NCI-H774 (cell line): ENCODE measurements at places on chromosomes 12 and 14.

- DNase-seq: no peak
Measured at GRCh38 chr14:99928963-99929362, 135.8 kb downstream of the EML1 start.

GRCh38 chr12:2486796-2487195 lies 308.0 kb upstream of the FKBP4 start:
- DNase-seq: no peak

GRCh38 chr14:102164241-102164641 lies 24.5 kb downstream of the WDR20 start:
- no peak for DNase-seq

DNA sequence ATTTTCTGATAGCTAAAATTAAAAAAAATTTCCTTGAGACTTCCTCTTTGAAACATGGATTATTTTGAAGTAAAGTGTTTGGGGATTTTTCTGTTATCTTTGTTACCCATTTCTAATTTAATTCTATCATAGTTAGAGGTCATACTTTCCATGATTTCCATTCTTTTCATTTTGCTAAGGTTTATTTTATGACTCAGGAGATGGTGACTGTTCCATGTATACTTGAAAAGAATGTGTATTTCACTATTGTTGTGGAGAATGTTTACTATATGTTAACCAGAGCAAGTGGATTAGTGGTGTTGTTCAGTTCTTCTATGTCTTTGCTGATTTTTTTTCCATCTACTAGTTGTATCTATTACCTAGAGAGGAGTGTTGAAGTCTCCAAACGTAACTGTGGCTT lies 250.5 kb upstream of the PELI2 start:
- DNase-seq: no peak

- DNase-seq: no peak
Measured at GRCh38 chr12:127431594-127431993, 835.4 kb upstream of the TMEM132C start.

DNA sequence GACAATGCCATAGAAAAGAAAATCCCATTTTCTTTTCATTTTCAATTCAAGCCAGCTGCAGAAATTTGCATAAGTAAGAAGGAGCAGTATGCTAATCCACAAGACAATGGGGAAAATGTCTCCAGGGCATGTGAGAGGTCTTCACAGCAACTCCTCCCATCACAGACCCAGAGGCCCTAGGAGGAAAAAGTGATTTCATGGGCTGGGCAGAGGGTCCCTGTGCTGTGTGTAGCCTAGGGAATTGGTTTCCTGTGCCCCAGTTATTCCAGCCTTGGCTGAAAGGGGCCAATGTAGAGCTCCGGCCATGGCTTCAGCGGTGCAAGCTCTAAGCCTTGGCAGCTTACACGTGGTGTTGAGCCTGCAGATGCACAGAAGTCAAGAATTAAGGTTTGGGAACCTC lies 211.4 kb downstream of the CCDC59 start:
- DNase-seq: no peak

DNA sequence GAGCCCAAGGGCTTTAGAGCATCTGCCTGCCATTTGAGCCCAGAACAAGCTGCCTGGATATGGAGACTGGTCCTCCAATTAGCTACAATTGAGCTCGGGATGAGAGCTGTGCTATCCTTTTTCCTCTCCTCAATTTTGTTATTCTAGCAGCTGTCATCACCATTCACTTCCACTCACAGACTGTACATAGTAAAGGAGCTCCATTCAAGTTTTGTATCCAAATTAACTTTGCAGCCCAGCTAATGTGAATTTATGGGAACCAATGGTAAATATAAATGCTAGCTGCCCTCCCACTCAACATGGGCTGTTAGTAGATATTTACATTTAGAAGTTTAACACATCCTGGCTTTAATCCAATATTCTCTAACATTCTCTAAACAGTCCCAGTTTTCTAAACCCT lies 44.6 kb downstream of the BMP4 start:
- no peak for DNase-seq

- no peak for DNase-seq
Measured at GRCh38 chr12:115758877-115759620, 518.4 kb downstream of the MED13L start.

DNA sequence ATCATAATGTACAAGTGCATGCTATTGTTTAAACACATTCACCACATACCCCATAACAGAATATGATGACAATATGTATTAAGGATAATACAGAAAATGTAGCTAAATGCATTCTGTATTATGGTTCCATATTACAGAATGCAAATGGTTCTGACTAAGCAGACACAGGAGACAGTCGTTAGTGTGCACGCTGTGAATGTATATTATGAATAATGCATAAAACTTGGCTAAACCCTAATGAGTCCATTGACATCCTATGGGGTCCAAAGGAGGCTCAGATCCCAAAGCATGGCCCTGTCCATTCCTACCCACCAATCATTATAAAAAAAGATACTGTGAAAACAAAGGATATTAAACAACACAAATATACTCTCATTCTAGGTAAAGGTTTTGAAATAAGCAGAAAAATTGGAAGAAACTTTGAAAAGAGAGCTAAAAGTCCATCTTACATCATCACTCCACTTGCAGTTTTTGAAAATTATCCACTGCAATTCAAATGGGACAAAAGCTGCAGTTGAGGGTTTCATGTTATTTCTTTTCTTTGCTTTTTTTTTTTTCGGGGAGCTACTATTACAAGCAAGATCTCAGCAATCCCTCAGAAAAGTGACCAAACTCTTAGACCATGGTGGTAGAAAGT lies 415.1 kb downstream of the BCAT1 start:
- no peak for DNase-seq

DNA sequence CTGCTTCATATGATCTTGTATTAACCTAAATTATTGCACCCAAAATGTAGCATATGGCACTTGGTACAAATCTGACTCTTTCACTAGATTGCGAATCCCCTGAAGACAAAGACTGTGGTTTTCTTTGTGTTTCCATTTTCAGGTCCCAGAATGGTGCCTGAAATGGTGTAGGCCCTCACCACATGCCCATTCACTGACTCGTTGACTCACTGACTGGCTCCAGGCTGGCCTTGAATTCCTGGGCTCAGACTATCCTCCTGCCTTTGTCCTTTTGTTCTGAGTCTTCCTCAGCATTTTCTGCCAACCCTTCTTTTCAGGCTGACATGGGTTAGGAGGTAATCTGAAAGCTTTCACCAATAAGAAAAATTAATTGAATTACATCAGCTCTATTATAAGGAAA lies 368.7 kb upstream of the GARIN6 start:
- no peak for DNase-seq

DNA sequence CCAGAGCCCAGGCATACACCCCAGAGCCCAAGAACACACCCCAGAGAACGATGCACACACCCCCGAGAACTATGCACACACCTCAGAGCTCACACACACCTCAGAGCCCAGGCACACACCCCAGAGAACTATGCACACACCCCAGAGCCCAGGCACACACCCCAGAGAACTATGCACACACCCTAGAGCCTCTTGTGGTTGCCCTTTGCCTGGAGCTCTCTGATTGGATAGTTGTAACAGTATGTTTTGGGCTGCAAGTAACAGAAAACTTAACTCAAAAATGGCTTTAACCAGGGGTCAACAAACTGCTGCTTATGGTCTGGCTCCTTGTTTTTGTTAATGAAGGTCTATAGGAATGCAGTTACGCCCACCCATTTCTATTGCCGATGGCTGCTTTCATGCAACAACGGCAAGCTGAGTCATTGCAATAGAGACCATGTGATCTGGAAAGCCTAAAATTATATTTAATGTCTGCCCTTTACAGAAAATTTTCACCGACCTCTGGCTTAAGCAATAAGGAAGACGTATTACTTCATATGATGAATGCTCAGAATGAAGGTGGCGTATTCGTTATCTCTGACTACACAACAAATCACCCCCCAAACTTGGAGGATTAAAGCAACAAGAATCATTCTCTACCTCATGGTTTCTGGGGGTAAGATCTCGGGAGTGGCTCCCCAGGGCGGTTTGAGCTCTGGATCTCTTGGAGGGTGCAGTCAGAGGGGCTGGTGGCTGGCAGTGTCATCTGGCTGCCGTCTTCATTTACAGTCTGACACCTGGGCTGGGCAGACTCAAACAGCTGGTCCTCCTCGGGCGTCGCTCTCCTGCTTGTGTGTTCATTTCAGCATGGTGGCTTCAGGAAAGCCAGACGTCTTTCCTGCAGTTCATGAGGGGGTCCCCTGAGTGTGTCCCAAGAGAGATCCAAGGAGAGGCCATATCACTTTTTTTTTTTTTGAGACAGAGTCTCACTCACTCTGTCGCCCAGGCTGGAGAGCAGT lies 66.3 kb upstream of the NCOR2 start:
- no peak for DNase-seq

- DNase-seq: no peak
Measured at GRCh38 chr14:89283327-89284060, 133.5 kb downstream of the FOXN3 start.

DNA sequence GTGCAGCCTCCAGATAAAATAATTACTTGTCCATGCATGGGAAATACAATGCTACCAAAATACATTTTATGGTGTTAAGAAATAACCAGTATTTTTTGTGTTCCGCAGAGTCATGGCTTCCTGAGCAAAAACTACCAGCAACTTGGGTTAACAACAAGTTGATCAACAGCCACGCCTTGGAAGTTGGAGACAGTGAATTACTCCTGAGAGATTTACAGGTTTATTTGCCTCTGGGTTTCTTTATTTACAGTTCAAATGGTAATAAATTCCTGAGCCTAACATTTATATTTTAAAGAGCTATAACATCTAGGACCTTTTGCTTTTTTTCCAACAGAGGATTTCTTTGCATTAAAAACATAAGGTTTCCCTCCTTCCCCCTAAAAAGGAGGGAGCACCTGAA lies 194.0 kb downstream of the IPO8 start:
- DNase-seq: no peak

- DNase-seq: no peak
Measured at GRCh38 chr14:55665067-55665675, 85.2 kb downstream of the KTN1 start.

- no peak for DNase-seq
Measured at GRCh38 chr12:90833228-90833627, 121.7 kb downstream of the CCER1 start.

DNA sequence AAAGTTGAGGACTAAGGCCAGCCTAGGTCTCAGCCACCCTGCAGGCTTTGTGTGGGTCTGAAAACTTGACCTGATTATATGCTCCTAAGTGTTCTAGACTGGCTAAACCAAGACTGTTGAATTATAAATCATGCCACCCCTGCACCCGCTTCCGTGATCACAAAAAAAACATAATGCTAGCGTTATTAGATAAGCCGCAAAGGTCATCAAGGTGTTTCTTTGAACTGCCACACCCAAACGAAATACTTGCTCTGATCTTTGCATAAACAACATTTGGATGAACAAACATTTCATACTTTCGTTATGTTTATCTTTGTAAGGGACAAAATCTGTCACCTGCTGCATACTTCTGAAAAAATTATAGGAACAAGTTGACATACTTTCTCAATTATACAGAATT lies 2.5 kb downstream of the SMCO2 start:
- no peak for DNase-seq

GRCh38 chr12:16076970-16077522 lies 165.9 kb downstream of the DERA start:
- DNase-seq: no peak

GRCh38 chr14:65412856-65413738 lies 567 bp downstream of the FUT8 start:
- no peak for DNase-seq

- DNase-seq: no peak
Measured at GRCh38 chr14:59699442-59699841, 122.8 kb upstream of the CCDC175 start.

DNA sequence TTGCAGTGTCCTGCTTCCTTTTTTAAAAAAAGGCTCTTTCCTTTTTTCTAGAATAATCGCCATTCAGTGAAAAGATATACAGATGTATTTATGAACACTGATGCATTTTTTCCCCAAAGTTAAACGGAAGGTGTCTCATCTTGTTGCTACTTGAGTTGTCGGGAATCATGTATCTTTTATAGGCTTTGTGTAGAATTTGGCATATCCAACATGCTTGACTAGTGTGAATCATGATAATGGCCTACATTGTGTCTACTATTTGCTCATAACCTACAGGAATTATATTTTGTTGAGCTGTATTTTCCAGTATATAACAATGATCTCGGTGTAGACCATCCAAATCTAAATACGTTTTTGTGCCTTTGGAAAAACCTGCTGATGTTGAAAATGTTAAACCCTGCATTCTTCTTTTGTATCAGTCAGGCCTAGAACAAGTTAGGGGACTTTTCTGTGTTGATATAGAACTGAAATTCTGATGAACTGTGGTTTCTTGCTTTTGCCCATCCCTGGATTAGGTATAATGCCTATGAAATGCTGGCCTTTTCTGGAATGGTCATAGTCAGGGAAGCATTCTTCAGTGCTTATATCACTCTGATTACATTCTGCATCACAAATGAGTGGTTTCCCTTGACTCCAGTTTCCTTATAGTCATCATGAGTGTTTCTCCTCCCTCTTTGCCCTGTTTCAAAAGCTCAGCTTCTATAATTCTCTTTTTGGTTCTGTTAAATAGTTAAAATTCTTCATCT lies 10.8 kb downstream of the BMAL2 start:
- DNase-seq: no peak

DNA sequence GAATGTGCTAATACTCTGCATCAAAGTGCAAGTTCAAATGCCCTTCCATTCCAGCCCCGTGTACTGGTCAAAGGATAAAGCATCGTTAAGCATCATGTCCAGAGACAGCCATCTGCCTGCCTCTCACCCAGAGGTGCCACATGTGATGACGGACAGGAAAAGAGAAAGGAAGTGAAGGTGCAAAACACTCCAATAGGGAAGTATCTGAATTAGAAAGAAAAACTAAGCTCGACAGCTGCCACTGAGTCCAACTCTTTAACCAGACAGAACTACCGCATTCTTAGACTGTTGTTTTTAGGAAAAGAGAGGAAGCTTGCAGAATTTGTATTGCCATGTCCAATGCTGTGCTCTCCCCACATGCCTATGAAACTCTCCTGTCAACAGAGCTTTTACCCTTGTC lies 465.0 kb upstream of the SOX5 start:
- no peak for DNase-seq

DNA sequence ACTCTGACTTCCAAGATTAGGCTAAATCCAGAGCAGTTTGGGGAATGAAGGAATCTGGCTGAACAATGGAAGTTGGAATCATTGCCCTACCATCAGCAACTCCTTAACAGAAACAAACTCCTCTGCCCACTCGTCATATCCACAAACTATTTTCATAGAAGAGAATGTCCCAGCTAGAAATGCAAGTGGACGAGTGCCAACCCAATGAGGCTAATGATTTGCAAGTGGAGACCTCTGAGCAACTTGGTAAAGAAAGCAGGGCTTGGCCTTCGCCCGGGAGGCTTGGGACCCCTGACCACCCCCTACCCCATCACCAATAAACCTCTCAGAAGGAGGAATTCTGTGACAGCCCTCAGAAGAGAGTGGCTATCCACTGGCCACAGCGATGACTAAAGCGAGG lies 40.0 kb upstream of the DDX11 start:
- no peak for DNase-seq

DNA sequence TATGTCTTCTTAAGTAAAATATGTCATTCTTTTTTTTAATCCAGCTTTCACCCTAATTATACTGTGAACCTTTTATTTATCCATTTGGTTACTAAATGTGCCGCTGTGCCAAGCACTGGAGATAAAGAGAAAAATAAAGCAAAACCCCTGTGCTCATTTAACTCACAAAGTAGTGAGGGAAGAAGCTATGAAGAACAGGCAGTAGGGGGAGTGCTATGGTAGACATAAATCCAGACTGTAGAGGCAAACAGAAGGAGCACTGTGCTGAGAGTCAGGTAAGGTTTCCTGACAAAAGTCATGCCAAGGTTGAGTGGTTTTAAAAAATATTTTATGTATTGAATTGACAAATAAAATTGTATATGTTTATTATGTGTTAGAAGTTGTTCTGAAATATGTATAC lies 188.5 kb upstream of the SYT10 start:
- DNase-seq: no peak

- peak; percentile 27 for DNase-seq
Measured at GRCh38 chr12:122793685-122794106, 19.3 kb downstream of the CCDC62 start.
